ENCODE measurements at places on chromosomes 16 and 17.

GRCh38 chr17:44221084-44221861 is 1.8 kb upstream of the UBTF start:
- no peak for DNase-seq

- no peak for DNase-seq
Measured at GRCh38 chr16:73717266-73717974, 579.2 kb upstream of the PSMD7 start.

- DNase-seq, result no peak
Measured at GRCh38 chr17:82566129-82566960, 46.8 kb downstream of the FOXK2 start.

GRCh38 chr17:8719291-8720246 is 25.1 kb downstream of the CCDC42 start:
- no peak for DNase-seq

- DNase-seq, result no peak
Measured at GRCh38 chr16:50974438-50975036, 176.5 kb downstream of the SALL1 start.

DNA sequence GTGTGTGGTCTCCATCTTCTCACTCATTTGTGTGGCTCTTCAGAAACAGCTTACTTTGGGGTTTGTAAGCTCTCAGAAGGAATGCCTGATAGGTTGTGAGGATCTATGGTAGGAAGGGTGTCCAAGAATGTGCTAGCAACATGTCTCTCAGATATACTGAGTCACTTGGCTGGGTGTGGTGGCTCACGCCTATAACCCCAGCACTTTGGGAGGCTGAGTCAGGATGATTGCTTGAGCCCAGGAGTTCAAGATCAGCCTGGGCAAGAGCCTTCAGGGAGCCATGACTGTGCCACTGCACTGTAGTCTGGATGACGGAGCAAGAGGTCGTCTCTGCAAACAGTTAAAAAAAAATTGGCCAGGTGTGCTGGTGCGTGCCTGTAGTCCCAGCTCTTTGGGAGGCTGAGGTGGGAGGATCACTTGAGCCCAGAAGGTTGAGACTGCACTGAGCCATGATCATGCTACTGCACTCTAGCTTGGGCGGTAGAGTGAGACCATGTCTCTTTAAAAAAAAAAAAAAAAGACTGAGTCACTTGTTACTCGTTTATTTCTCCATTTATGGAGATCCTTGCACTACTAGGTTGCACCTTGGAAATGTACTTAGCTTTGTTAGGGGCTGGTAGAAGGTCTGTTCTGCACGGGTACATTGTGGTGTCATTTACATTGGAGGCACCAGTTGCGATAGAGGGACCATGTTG is 232.0 kb downstream of the SNX29 start:
- no peak for DNase-seq

DNA sequence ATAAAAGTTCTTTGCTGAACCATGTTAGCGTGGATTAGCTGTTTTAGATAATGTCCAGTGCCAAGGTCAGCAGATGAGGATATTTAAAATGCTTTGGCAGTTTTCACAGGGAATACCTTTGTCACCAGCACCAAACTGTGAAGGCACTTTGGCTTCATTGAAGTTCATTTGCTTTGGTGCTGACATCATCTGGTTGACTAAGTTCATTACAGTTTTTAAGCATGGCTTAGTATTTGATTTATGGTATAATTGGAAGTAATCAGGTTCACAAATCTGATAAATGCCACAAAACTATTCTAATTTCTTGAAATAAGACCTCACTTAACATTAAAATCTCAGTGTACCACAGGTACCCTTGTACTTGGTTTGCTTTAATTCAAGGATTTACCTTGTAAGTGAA is 4.3 kb downstream of the GID4 start:
- DNase-seq, result no peak

- DNase-seq, result no peak
Measured at GRCh38 chr17:29614349-29615047, 8.2 kb downstream of the CORO6 start.

DNA sequence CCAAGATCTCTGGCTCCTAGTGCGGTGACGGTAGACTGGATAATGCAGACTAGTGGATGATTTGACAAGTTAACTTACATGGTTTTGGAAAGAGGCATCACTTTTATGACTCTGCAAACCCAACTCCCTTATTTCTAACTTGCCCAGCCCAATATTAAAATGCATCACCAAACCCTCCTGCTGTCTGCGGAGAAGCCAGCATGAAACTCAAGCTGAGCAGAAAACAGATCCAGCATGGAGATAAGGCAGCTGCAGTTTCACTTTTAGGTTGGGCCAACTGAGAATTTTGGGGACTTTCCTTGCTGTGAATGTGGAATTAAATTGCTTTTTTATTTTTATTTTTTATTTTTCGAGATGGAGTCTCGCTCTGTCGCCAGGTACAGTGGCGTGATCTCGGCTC is 27.8 kb downstream of the CDH1 start:
- no peak for DNase-seq

DNA sequence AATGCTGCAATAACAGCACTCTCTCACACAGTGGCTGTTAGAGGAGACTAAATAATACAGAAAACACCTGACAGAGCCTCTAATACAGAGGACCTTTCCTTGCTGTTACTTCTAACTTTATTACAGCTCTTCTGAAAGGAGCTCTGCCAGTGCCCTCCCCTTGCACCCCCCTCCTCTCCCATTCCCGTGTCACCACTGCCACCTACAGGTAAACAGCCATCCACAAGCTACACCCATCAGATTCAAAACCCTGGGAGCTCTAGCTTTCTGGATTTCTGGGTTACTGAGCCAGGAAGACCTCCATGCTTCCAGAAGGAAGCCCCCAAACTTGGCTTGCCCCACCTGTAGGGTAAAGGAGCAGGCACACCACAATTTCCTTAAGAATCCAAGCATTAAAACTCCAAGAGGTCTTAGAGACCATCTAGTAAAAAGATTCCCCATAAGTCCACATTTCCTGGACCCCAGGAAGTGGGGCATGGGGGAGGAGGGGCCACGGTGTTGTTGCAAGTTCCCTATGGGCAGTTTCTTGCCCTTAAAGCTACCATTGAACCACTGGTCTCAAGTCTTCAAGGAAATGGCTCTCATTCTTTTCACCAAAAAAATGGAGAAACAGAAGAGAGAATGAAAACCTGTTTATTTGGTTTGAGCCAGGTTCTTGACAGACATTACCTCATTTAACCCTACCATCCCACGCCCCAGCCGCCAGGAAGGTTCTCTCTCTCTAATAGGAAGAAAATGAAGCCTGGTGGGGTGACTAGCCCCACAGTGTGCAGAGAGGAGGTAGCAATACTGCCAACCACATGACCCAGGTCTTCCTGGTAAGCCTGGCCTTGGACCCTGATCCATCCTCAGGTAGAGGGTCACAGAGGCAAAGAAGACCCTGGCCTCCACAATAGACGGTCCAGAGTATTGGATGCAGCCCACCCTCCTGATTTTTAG is 52.8 kb downstream of the TOM1L2 start:
- DNase-seq, result peak; percentile 33

GRCh38 chr17:2266865-2267228 is 36.7 kb downstream of the SMG6 start:
- DNase-seq, result no peak

DNA sequence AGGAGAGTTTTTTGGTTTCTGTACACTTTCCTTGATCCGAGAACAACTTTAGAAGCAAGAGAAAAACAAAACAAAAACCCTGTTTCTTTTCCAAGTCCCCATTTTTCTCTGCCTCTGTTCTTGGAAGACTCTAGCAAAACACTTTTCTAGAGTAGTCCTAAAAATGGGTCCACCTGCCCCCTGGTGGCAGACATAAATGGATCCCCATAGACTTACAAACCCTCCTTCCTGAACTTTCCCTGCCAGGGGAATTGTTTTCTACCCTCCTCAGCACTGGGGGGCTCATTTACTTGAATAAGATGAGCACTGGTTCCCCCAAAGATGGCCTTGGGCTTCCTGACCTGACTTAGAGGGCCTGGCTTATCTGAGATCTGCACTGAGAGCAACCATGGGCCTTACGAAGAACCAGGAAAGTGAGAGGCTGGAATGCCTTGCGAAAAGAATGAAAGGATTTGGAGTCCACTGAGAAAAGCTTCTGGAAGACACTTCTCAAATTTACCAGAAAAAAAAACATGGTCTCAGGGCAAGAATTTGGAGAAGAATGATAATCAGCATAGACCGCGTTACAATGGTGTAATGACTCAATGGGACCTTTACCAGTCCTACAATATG is 48.0 kb upstream of the CDYL2 start:
- DNase-seq, result no peak

- no peak for DNase-seq
Measured at GRCh38 chr17:67546578-67547527, 169.8 kb downstream of the PITPNC1 start.

DNA sequence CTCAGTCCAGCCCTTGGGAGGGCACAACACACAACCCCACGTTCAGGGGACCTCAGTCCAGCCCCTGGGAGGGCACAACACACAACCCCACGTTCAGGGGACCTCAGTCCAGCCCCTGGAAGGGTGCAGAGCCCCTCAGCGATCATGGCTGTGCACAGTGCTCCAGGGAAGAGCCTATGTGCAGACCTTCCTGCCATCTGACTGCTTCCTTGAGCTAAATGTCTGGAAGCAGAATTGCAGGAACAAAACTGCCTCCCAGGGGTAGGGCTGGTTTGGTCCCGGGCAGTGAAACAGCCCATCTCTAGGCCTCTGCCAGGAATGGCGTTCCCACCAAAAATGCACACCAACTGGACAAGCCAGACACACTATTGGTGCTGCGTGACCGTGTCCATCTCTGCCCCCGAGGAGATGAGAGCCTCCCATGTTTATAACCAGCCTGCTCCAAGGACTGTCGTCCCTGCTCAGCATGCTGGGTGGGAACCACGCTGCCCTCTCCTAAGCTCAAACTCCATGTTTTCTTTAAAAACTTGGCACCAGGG is 44.0 kb downstream of the ZNF276 start:
- DNase-seq, result no peak

DNA sequence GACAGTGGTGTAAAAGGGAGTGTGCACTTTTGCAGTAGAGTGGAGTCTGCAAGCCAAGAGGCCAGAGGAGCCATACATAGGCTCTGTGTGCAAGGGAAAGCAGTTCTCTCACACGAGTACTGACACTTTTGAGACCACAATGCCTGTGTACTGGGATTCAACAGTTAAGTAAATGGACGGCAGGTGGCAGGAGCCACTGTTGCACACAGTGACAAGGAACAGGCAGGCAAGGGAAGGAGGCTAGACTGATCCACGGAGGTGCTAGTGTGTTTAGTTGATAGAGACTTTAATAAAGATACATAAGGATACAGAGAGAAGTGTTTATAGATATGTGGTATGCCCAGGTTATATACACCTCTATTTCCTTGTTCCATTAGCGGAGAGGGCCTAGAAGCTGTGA is 67.0 kb downstream of the MPRIP start:
- DNase-seq, result no peak

DNA sequence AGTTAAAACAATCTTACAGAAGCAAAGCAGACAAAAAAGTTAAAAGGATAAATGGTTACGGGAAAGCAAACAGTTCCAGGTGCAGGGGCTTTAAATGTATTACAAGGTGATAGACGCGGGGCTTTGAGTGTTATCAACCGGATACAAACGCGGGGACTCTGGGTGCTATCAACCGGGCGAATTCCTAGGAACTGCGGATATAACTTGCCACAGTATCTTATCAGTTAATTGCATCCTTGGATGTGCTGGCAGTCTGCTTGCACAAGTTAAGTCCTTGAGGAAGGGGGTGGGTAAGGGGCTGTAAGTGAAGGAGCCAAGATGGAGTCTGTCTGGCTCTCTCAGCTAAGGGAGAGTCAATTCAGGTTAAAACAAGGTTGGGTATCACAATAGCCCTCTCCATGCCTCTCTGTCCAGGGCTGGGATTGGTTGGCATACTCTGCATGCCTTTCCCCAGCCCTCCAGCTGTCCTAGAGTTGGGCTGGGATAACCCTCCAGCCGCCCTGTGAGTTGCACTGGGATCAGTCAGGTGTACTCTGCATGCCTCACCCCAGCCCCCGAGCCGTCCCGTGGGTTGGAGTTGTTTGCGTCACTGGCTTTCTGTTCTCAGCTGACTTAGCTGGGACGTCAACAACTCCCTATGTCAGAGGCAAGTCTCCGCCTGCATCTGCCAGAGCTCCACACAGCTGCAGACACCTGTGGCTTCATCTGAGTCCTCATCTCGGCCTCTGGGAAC is 40.9 kb downstream of the TMEM235 start:
- DNase-seq, result peak; percentile 38

- DNase-seq, result no peak
Measured at GRCh38 chr17:34609210-34609609, 29.8 kb downstream of the TMEM132E start.

GRCh38 chr17:60142872-60143499 is 6.8 kb upstream of the CA4 start:
- peak; percentile 71 for DNase-seq

GRCh38 chr17:59465949-59466307 is 99.5 kb upstream of the DHX40 start:
- DNase-seq, result no peak

DNA sequence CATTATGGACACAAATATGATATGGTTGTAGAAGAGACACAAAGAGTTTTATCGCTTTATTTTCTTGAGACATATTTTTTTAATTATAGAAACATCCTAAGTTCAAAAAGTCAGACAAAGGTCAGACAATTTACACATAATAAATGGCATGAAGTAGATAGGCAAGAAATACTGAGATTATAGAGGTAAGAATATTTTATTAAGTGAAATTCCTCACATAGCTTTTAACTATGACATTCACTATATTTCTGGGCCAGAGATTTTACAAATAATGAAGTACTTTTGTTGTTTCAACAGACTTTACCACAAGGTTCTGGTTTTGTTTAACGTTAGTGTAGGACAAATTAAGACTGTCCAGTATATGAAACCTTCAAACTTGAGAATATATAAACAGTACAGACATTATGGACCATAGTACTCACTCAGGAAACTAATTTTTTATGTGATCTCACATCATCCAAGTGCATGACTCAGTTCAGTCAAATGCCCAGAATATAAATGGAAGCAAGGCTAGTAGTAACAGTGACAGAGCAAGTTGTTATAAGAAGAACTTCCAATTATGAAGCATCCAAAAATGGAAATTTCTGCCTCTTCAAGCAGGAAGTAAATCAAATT is 394.8 kb downstream of the KCNJ2 start:
- DNase-seq, result no peak

DNA sequence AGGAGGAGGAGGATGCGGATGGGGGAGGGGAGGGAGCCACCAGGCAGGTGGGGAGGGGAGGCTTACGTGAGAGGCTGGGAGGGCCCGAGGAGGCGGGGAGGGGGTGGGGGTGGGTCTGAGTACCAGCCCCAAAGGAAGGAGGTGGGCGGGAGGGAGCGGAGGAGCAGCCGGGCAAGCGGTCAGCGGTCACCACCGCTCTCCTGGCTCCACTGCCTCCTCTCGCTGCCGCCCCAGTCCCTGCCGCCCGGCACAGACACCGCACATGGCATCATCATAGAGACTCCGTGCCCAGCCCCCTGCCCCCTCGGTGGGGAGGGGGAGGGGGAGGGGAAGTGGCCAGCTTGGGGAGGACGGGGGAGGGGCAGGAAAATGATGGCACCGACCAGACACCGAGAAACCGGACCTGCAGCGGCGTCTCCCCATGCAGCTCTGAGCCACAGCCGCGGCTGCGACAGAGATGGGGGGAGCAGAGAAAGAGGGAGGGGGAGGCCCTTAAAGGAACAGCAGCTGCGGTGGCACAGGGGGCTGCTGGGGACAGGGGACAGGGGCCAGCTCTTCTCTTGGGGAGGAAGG is at the start of gene TLCD3B:
Gene TLCD3B, minus strand, starts transcription at position 431 of the 573 bp plus-strand sequence. CDS start 744 bp downstream, outside the sequence.
- DNase-seq, result no peak

All from stimulated activated CD4-positive, alpha-beta T cell treated with anti-CD3 and anti-CD28 coated beads, Interleukin-1b, Interleukin-23, amount 100 ng/mL, for 24 hours (primary cell).